Activated T-helper 1 cell treated with anti-CD3 and anti-CD28 coated beads, Interleukin-2, amount 50 U/mL, for 16 hours (primary cell): ENCODE measurements at places on chromosomes 6 and 20.

GRCh38 chr20:38143646-38144554, 21.2 kb downstream of the TGM2 start:
- DNase-seq = no peak

DNA sequence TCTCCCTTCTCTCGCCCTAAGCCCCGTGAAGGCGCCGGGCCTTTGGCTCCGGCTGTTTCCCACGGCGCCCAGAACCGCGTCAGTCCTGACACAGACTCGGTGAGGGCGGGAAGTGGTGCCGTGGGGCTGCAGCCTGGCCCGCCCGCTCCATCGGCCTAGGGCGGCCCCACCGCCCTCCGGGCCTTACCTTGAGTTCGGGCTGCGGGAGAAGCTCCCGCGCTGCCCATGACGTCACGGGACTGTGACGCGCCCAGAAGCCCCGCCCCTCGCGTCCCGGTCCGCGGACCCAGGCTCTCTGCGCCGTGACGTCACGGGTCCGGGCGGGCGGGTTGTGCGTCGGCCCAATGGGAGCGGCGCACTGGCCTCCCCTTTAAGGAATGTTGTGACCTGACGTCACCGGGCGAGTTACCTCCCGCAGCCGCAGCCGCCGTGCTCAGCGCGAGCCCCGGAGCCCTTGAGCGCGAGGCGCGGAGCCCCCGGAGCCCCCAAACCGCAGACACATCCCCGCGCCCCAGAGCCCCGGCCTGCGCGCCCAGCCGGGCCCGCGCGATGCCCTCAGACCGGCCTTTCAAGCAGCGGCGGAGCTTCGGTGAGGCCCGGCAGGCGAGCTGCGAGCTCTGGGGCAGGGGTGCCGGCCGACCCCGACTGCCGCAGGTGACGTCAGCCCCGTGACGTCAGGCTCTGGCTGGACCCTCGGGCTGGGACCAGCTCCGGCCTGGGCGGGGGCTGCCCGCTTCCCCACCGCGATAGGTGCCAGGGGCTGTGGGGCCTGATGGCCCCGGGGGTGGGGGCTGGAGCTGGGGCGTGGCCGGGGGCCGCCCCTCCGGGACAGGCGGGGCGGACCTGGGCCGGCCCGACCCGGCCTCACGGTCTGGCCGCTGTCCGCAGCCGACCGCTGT, at the start of gene MAP1LC3A:
TSS of gene MAP1LC3A (plus strand) at position 399 of the 899 bp plus-strand sequence. CDS start at position 550, 151 bp downstream.
- DNase-seq = peak; percentile 79

DNA sequence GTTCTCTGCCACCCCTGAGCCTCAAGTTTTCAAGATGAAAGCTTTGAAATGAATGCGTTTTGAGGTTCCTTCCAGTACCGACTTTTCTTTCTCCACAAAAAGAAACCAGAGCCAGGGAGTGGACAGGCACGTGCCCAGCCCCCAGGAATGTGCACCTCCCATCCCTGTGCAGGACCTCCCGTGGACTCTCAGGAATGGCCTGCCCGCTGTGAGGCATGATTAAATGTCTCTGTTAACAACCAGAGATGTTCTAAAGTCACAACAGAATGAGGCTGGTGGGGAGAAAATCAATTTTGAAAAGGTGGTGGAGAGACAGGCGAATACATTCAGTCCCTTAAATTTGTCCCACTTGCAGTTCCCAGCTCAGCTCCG, 1.5 kb downstream of the TGM3 start:
- DNase-seq = no peak

DNA sequence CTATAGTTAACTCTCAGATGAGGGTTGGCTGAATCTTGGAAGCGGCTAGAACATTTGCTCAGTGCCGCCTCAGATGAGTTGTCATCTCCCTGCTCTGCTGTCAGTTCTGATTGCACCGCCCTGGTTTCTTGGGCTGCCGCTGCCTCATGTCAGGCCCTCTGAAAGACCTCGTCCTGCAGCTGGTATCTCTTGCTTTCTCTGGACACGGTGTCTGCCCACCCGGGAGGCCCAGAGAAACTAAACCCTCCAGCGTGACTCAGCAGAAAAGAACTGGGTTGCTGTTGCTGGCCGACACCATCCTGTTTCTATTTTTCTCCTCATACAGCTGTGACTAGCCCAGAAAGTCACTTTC, 355.4 kb downstream of the CD83 start:
- DNase-seq = no peak

DNA sequence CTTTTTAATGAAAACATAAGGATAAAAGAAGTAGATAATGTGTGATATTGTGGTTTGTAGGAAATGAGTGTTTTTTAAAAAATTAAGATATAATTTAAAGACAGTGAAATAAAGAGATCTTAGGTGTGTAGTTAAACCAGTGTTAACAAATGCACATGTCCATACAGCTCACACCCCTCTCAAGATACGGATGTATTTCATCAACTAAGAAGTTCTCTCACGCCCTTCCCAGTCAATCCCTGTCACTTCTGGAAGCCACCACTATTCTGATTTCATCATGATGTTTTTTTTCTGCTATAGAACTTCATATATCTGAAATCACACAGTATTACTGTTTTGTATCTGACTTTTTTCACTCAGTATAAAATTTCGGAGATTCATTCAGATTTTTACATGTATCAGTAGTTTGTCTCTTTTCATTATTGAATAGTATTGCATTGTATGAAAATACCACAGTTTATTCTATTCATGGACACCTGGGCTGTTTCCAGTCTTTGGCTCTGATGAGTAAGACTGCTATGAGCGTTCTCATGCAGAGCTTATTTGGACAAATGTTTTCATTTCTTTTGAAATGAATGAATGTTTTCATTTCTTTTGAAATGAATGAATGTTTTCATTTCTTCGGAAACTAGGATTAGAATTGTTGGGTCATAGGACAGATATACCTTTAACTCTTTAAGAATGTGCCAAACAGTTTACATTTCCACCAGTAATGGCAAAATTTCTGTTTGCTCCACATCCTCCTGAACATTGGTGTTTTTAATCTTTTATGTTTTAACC, 49.7 kb upstream of the ELOVL5 start:
- DNase-seq = no peak
